Activated B cell treated with CpG ODN at 0.5 μM for 24 hours (primary cell): ENCODE measurements at places on chromosomes 3 and 15. TPM values are rescaled to one million over a fixed set of nuclear protein-coding genes. Genes with fewer than 3 reads are reported as not detected.

Gene CFAP20DC
- total RNA-seq: 1.0 and 1.6 TPM in 2 replicates

GRCh38 chr15:80275961-80276360, 23.9 kb upstream of the CTXND1 start:
- DNase-seq: no peak

DNA sequence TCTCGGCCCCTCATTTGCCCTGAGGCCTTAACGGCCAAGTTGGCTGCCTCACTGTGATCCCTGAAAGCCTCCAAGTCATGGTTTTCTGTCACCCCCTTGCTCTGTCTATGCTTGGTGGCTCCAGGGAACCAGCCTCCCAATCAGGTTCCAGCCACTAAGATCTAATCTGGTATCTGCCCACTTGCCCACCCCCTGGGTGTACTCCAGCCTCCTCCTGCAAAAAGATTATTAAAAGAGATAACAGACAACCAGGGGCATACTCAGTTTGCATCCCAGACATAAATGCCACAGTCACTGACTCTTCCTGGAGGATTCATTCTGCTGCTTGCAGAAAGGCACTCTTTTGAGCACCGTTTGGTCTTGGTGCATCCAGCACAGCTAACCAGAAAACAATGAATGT, 103.9 kb downstream of the NTRK3 start:
- no peak for DNase-seq

DNA sequence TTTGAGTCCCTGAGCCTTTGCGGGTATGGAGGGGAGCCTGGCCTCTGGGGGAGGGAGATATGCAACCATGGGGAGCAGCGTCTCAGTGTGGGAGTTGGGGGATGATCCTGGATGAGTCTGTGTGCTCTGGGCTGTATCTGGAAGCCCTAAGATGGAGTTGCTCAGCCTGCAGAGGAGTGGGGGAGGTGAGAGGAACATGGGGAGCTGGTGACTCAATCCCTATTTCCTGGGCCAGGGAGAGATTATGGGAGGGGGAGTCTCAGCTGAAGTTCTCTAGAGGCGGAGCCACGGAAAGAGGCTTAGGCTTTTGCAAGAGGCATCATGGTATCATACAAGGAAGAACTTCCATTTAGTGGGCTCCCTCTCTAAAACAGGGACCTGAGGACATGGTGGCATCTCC, 59.5 kb upstream of the TMEM115 start:
- DNase-seq: no peak

DNA sequence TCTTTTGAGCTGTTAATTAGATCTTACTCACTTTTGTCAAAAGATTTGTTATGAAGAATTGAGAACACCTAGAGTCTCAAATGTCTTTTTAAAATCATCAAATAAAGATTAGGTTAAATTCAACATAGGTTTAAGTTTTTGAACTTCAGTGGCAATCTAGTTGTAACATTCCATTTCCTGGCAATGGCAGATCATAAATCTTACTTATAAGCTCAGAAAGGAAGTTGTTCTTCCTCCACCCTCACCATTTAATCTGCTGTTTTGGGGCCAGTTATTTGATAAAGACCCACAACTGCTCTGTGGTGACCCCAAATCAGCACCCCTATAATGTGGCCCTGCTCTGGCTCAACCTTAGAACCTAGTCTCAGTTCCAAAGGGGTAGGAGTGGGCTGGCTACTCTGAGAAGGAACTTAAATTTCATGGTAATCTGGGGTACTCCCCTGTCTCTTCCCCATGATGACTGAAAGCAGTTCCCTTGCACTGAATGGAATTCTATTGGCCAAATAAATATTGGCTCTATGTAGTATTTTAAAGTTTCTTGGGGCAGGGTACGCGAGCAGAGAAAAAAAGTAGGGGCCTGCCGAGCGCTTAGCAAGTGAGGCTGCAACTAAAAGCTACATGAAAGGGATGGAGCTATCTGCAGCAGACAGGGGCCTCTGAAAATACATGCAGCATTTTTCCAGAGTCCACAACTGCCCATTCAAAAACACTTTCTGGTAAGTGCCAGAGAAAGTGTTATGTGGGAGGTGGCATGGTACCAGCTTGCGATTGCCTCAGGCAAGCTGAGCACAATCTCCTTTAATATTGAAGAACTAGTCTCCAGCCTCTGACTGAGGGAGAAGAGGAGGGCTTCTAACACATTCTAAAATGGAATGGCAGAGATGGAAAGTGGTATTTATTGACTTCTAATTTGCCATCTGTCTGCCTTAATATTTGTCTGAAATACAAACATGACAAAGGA, 103.6 kb upstream of the RASGRP1 start:
- no peak for DNase-seq
